ENCODE measurements at places on chromosomes 5 and 9. TPM values are rescaled to one million over a fixed set of nuclear protein-coding genes. Genes with fewer than 3 reads are reported as not detected.

DNA sequence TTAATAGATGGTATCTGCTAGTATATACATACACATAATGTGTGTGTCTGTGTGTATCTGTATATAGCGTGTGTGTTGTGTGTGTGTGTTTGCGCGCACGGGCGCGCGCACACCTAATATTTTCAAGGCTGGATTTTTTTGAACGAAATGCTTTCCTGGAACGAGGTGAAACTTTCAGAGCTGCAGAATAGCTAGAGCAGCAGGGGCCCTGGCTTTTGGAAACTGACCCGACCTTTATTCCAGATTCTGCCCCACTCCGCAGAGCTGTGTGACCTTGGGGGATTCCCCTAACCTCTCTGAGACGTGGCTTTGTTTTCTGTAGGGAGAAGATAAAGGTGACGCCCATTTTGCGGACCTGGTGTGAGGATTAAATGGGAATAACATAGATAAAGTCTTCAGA lies 757 bp downstream of the FXN start:
- peak; percentile 13 for DNase-seq

- peak; percentile 36 for DNase-seq
These were observed 34.0 kb downstream of the BOD1 start for GRCh38 chr5:173582216-173583111.

GRCh38 chr5:4097199-4097598 lies 501.6 kb downstream of the IRX1 start:
- no peak for DNase-seq

Gene PDGFRB
- total RNA-seq, result 108 TPM

Gene PCDHGA2
- total RNA-seq, result 3.4 TPM

DNA sequence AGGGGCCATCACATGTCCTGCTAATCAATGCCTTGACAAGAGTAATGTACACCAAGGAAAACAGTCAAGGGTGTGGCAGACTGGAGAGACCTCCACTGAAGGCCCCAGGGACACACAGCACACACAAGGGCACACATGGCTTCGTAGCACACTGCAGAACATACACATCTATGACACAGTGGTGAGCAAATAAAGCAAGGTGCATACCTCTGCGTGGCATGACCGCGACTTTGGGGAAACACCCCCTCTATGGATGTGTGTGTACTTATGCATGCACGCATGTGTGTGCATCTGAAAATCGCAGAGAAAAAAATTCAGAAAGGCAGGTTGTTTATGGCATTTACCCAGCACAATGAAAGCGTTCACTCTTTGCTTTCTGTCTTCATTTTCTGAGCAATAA lies 20.5 kb downstream of the SEMA4D start:
- no peak for DNase-seq

All from IMR-90 (cell line).